ENCODE measurements at places on chromosomes 4 and X.
A peak's percentile ranks its signal among the peaks of the same experiment; 100 is the strongest.

- DNase-seq = no peak
These were observed 30.6 kb upstream of the MANBA start for GRCh38 chr4:102791318-102791835.

GRCh38 chrX:111191598-111191997 lies 78.7 kb downstream of the CAPN6 start:
- DNase-seq = no peak

DNA sequence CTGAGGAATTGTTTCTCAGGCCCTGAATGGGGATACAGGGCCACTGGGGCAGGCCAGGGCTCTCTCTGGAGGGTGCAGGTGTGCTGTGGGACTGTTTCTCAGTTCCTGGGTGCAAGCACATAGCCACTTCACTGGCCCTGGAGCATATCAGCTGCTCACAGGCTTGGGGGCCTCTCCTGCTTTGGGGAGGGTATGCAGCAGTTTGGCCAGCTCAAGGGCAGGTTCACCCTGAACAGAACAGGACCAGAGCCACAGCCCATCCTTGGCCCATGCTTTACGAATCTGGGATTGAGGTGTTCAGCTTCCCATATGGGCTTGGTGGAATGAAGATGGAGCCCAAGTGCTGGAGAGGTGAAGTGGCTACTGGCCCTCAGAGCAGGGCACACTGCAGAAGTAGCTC lies 186.5 kb downstream of the FBXO8 start:
- DNase-seq = no peak

DNA sequence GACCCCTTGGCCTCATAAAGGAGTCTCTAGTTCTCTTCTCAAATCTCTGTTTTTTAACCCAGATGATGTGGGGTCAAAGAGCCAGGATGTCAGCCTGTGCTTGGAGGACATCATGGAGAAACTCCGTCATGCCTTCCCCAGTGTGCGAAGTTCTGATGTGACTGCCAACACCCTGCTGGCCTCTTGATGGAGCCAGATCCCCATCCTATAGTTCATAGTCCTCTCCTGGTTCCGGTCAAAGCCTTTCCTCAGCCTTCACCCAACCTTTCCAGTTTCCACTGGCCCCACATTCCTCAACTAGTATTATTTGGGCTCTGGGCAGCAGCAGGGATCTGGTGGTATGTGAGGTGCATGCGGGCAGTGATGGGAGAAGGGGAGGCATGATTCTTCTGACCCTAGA lies 30.7 kb downstream of the TAF7L start:
- DNase-seq = peak; percentile 20

- DNase-seq = no peak
These were observed 46.0 kb upstream of the MGST2 start for GRCh38 chr4:139619644-139620043.

- DNase-seq = no peak
These were observed 72.2 kb upstream of the PUDP start for GRCh38 chrX:7220121-7220520.

Measured in iPS DF 19.7 (cell line).